Mucosa of gallbladder (tissue), 1 donor: ENCODE measurements at places on chromosomes 5 and 9.

DNA sequence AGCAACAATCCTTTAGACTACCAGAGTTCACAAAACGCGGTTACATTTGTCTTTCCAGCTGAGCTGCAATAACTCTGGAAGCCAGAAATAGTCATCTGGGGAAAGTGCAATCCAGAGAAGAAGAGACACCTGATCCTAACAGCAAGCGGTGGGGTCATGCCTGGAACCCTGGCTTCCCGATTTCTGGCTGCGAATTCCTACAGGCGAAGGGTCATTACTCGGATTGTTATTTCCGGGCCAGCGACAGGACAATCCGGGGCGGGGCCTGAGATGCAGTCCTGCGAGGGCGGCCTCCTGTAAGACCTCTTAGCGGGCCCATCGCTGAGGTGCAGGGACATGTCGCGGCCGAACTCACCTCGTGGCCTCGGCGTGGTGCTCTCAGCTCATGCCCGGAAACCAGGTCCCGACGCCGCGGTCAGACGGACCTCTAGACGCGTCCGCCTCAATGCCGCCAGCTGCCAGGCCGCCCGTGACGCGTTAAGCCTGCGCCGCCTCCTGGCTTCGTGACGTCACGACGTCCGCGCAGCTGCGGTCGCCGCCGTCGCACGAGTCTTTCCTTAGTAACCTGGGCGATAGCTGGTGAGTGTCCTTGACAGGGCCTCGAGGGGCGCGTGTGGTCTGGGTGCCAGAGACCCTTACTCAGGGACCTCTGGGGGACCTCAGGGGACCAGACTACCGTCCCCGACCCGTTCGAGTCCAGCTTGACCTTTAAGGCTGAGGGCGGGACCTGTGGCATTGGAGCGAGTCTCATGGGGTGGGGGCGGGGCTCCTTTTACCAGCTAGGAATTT lies at the start of the genes MRRF and RBM18:
TSS of gene MRRF (plus strand) at position 523 of the 789 bp plus-strand sequence. CDS start 6,010 bp downstream, outside the sequence.
TSS of gene RBM18 (minus strand) at position 481 of the 789 bp plus-strand sequence. CDS start 3,348 bp downstream, outside the sequence.
- DNase-seq: peak; percentile 91

GRCh38 chr5:178177569-178177968 lies 9.6 kb downstream of the GMCL2 start:
- DNase-seq: no peak

- no peak for DNase-seq
Measured at GRCh38 chr9:38019731-38020130, 49.3 kb downstream of the SHB start.

DNA sequence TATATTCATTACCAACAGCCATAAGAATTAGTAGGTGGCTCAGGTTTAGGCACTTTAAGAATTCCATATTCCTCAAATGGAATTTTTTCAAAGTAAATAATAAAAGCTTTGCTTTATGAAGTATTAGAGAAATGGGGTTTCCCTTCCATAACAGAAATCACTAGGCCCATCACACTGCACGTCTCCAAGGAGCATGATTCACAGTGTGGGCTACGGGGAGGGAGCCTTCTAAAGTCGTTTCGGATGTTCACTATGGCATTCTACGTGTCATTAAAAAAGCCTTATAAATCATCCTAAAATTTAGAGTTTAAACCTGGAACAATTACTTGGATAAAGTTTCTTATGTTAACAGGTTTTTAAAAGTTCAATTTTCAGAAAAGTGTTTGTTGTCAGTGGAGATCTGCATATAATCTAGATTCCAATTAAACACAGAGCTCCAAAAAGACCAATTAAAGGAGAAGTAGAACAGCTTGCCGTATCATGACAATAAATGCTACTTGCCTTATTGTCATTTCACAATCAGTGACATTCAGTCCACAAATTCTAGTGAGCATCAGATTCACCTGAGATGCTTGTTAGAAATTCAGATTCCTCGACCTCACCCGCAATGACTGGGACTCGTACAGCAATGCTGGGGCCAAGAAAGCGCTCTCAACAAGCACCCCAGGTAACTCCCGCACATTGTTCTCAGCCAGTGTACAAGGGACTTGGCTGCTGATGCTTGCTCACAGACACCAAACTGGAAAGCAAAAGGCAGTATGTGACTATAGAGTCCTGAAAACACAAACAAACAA lies 115.7 kb downstream of the NFIB start:
- no peak for DNase-seq

DNA sequence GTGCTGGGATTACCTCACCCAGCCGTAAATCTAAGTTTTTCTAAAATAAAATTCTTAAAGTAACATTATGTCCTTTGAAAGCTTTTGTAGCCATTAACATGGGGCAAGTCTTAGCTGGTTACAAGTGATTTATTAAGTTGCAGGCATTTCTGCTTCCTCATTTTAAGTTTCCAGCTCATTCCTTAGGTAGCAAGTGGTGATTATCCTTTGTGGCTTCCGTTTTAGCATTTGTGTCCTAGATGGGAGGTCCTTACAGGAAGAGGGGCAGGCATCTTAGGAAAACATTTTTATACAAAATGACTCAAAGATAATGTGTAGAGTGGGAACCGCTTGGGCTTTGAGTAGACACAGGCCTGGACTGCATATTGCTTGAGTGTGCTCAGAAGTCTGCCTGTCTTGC lies 35.0 kb upstream of the ROPN1L start:
- DNase-seq: no peak

DNA sequence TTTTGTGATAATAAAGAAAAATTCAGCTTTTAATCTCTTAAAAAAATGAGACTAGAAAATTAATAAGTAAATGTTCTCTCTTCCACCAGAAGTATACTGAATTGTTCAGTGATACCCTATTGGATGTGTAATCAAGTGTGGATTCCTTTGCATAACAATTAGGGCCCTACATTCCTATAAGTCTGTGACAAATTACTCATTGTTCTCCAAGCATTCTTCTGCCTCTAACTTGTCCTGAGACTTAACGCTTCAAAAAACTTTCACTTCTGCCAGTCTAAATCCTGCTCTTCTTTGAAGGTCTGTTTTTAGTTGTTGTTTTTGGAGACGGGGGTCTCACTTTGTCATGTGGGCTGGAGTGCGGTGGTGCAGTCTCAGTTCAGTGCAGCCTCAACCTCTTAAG lies 9.2 kb upstream of the DDX46 start:
- no peak for DNase-seq

- no peak for DNase-seq
Measured at GRCh38 chr5:19401032-19401431, 587.0 kb downstream of the CDH18 start.

GRCh38 chr5:68217528-68217927 lies 2.0 kb downstream of the PIK3R1 start:
- DNase-seq: no peak

GRCh38 chr5:138459311-138459933 lies 5.9 kb upstream of the EGR1 start:
- DNase-seq: peak; percentile 65

DNA sequence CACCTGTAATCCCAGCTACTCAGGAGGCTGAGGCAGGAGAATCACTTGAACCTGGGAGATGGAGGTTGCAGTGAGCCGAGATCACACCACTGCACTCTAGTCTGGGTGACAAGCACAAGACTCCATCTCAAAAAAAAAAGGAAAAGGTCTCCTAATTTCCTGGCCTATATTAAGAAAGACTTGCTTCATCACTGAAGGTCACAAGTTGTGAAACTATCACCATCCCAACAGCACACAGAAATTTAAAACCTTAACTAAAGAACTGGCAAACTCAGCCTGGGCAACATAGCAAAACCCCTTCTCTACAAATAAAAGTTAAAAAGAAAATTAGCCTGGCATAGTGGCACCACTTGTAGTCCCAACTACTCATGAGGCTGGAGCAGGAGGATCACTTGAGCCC lies 17.2 kb downstream of the FRMD3 start:
- no peak for DNase-seq

DNA sequence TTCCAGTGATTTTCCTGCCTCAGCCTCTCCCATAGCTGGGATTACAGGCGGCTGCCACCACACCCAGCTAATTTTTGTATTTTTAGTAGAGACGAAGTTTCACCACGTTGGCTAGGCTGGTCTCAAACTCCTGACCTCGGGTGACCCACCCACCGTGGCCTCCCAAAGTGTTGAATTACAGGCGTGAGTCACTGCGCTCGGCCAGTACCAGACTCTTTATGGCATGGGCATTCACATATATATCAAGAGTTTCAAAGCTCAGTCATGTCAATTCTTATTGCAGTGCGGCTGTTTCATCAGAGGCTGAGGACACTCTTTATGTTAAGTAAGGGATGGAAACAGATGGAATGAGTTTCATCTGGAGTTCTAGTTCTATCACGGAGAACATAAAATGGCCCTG lies 315.2 kb upstream of the CDH6 start:
- no peak for DNase-seq

- DNase-seq: no peak
Measured at GRCh38 chr9:89379508-89380115, 61.3 kb downstream of the SECISBP2 start.

DNA sequence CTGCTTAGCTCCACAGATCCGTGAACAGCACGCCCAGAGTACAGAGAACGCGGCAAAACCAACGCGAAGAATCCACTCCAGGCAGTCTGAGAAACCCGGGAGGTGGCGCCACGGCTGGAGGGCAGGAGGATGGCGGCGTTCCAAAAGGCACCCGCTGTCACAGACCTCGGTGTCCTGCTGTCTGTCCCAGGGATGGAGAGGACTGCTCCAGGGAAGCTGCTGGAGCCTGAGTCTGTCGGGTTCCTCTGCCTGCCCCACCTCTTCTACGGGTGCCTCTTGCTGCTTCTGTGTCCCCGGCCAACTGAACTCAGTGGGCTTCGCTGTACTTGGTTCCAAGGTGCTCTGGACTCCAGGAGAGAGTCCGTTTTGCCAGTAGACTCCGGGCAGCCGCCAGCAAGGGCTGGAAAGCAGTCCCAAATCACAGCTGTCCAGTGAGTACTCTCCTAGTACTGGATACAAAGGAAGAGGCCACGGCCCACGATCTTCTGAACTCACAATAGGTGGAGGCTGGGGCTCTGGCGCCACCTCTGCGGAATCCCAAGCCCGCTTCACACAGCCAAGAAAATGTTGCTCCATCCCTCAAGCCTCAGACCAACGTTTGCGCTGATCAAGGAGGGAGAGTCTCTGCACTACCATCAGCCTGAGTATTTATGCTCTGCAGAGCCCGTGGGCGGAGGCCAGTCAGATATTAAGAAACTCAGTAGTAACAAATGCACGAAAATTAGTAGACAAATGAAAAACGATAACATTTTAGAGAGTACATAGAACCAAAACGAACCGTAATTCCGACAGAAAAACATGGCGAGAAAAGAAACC lies 440 bp downstream of the ANXA2R start:
- peak; percentile 58 for DNase-seq

DNA sequence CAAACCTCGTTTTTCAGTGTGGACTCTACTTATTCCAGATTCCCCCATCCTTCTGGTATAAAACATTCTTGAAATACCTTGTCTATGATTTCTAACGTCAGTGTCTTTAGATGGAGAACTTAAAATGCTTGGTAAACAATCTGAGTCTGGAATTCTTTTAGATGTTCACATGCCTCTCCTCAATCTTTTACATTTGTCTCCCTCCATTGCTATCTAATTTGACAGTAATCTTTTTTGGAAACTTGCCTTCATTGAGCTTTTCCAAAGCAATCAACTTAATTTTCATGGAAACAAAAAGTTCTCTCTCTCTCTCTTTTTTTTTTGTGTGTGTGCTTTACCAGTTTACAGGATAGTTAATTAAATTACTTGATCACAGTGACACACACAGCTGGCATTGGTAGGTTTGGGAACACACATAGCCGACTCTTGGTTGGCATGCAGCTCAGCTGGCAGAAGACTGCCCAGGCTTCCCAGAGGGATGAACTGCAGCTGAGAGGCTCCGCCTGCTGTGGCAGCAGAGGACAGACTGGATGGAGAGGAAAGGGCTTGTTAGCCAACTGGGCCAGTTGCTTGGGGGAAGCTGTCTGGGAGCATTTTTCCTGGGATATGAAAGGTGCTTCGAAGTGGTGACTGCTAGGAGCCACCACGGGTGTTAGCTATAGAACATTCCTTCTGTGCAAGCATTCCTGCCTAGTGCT lies 271.3 kb downstream of the ZSWIM6 start:
- DNase-seq: peak; percentile 39

DNA sequence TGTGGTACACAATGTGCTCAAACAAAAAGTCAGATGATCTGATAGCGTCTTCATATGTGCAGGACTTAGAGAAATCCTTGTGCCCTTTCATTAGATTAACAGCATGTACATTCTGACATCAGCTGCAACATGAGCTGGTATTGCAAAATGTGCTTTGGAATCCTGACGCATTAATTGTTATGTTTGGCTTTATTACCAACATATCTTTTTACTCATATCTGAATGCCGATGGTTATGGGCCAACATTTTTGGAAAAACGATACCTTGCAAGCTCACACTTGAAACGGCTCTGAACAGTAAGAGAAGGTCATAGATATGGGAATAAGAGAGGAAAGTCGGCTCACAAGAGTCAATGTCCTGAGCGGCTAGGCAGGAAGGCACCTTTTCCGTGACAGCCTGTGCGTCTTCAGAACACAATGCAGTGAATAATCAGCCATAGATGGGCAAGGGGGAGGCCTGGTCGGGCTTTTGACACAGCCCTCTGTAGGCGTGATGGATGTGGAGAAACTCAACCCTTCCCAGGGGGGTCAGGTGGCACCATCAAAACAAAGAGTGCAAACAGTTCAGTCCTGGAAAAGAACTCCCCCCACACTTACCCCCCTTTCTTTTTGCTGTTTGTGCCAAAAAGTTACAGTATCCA lies 36.4 kb upstream of the GAS1 start:
- no peak for DNase-seq

GRCh38 chr5:172283862-172284610 lies 472 bp upstream of the UBTD2 start:
- peak; percentile 71 for DNase-seq

- DNase-seq: no peak
Measured at GRCh38 chr5:91787718-91788117, 404.6 kb upstream of the ARRDC3 start.

GRCh38 chr9:71830153-71830552 lies 61.8 kb upstream of the CEMIP2 start:
- no peak for DNase-seq

- peak; percentile 83 for DNase-seq
Measured at GRCh38 chr9:91036826-91037510, 235.3 kb downstream of the SYK start.

DNA sequence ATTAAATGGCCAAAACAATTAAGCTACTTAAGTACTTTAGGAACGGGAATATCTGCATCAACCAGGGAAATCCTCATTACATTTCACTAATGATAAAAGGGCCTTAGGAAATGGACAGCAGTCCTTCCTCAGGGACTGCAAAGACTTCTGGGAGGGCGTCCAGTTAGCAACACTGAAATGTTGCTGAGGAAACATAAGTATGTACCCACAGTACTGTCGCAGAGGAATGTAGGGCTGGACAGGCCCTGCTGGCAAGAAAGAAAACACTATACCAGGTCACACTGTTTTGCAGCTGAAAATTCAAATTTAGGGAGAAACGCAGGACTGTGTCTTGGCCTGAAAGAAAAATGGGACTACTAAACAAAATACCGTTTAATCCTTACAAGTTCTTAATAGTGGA lies 1.3 kb downstream of the C5orf15 start:
- no peak for DNase-seq

DNA sequence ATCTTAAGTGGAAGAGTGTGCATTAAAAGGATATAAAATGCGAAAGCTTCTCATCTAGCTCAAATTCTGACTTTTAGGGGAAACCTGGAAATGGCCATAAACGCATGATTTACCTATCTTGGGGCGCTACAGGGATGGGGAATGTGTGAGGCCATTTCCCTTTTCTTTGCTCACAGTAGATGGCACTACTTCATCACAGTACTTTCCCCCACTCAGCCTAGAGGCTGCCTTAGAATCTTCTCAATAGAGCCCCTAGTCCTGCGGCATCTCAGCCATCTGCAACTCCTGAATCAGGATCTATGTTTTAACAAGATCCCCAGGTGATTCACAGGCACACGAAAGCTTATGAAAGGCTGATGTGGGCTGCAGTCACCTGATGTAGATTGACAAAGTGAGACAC lies 110.8 kb downstream of the LHFPL2 start:
- DNase-seq: no peak
